ENCODE measurements at places on chromosomes 11 and 22.

- no peak for DNase-seq
Measured at GRCh38 chr11:89608234-89608966, 101.7 kb upstream of the TRIM77 start.

DNA sequence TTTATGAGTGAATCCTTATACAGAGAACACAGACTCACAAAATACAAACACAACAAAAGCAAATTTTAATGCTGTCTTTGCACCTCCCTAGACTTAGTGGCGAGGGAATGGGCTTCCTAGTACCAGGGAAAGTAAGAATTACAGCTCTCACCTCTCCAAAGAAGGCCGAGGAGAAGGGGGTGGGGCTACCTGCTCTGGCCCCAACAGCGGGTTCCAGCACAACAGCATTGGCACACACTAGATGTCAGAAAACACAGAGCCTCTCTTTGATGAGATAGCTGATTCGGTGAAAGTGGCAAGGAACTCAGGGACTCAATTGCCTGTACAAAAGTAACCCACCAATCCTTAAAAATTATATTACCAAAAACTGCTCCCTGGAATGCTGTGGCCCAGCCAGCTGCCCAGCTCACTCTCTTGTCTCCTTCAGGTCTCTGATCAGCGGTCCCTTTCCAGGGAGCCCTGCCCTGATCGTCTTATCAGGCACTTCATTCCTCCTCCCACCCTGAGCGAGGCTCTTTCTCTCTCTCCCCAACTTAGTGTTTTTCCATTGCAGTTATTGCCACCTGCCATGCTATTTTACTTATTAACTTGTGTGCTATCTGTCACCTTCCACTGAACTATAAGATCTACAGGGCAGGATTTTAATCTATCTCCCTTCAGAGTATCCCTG lies 30.7 kb downstream of the SPON1 start:
- no peak for DNase-seq

GRCh38 chr11:68267881-68268240 lies 3.9 kb downstream of the C11orf24 start:
- no peak for DNase-seq

DNA sequence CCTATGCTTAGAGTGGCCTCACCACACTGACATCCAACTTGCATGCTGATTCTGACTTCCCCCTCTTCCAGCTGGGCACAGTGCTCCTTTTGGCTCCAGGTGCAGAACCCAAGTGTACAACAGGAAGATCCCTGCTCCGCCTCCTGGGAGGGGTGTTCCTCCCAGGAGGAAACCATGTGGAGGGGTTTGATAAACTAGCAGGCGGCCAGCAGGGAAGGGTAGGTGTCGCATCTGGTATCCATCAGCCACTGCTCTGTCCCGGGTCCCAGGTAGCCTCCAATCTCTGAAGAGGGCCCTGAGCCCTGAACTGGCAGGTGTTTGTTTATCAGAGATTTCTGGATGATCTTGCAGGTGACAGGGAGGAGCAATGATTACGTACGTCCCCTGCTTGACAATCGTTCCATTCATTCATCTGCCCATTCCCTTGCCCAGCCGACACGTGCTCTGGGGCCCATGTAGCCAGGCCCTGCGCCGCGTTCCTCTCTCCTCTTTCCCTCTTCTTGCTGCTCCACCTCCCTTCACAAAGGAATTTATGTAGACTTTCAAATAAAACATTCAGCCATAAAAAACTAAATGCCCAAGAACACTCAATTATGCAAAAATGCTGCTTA lies 41.2 kb upstream of the MICAL2 start:
- no peak for DNase-seq

DNA sequence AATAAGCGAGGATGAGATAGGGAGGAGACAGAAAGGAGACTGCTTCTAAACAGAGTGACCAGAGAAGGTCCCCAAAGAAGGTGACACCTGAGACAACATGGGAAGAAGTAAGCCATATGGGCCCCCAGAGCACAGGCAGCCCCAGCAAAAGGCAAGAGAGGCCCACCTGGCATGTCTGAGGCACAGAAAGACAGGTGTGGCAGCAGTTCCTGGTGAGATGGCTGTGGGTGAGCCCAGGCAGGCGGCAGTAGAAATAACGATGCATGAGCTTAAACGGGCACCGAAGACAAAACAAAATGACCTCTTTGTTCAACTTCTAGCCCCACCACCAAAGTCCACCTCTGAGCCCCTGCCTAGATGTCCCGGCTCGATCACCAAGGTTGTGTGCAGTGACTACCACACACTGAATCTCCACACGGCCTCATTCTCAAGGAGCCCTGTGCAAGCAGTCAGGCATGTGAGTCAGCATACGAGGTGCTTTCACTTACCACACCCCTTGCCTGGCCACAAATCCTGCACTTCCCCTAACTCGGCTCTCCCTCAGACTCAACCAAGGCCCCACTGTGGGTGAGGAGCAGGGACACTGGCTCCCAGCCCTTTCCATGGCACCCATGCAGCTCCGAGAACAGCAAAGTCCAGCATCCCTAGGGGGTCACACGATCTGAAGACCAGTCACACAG lies 77.6 kb downstream of the PACSIN2 start:
- DNase-seq, result no peak

DNA sequence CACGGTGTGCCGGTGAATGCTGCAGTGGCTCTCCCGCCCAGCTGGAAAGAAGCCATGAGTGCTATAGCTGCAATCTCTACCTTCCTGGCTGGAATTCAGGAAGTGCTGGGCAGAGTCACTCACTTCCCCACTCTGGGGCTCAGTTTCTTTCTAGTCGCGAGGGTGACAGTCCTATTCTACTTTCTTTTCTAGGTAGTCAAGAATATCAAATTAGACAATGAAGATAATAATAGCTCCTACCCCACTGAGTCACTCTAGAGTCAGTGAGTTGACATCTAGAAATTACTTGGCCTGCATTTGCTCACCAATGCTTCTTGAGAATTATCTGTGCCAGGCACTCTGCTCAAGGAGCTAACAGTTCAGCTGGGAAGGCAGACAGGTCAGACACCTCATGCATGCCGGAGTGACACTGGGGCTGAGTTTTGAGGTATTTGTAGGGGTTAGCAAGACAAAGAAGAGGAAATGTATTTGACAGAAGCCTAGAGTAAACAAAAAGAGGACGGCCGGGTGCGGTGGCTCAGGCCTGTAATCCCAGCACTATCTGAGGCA lies 3.2 kb downstream of the CENPM start:
- no peak for DNase-seq

- no peak for DNase-seq
Measured at GRCh38 chr11:128021349-128022006, 565.9 kb downstream of the ETS1 start.

DNA sequence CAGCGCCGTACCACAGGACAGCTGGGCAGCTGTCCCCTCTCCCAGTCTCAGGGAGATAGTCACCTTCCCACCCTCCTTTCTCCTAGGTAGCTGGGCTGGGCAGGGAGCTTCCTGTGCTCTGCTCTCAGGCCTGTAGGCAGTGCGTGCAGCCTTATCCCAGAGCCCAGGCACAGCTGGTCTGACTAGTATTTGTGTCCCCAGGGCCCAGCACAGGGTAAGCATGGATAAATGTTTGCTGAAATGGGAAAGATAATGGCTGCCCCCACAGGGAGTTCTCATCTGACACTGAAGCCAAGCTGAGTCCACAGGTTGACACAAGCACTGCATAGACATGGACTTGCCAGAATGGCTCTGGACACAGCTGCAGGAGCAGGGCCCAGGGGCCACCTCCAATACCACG lies 9.8 kb downstream of the SLC15A3 start:
- no peak for DNase-seq

DNA sequence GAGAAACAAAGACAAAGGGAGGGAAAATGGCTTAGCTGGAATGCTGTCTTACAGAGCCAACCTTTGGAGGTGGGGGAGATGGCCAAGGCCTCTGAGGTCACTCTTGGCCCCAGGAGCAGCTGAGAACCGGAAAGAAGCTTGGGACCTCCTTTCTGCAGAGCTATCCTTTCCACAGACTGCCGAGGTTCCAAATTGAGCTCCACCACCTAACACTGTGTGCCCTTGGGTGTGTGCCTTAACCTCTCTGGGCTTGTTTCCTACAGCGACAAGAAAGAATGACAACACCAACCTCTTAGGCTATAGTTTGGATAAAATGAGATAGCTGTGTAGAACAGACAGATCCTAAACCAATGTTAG lies 23.2 kb downstream of the RTN4RL2 start:
- no peak for DNase-seq

DNA sequence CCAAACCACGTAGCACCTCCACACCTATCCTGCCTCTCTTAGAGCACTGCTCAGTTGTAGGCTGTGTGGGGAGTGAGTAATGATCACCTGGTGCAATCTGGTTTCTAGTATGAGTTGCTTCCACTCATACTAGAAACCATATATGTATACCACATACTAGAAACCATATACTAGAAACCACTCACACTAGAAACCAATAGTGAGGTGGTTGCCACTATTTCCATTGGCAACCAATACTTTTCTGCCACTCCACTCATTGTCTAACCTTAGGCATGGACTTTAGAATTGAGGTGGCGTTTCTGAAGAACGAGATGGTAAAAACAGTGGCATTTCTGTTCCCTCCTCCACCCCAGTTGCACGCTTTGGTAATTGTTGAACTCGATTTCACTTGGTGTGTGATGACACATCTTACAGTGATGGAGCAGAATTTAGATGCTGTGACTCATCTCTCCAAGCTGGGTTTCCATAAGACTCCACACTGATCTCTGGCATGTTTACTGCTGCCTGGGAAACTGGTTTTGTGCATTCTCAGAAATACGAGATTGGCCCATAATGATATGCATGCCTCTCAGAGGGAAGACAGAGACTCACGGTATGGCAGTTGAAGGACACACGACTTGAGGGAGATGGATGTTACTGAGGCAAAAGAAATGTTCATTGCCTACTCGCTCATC lies 82.9 kb downstream of the KIRREL3 start:
- DNase-seq, result no peak

DNA sequence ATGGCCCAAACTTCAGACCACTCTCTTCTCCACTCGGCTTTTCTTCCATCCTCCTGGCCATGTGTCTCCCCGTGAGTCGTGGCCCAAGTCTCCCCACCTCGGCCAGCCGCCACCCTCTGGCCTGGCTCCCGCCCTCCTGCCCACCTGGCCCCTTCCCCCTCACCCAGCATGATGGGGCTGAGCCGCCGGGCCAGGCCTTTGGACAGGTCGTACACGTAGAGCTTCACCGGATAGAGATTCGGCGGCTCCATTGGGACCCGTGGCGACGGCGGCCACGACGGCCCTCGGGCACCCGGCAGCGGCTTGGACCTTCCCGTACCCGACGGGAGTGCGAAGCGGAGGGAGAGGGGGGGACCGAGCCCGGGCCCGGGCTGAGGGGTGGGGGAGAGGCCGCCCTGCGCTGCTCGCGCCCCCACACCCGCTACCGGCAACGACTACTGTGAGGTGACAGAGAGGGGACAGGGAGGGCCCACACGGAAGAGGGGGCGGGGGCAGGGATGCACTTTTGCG lies at the start of gene DESI1:
Gene DESI1 (minus strand): TSS at position 455 of the 510 bp plus-strand sequence. CDS start 204 bp downstream, at position 251.
- no peak for DNase-seq

DNA sequence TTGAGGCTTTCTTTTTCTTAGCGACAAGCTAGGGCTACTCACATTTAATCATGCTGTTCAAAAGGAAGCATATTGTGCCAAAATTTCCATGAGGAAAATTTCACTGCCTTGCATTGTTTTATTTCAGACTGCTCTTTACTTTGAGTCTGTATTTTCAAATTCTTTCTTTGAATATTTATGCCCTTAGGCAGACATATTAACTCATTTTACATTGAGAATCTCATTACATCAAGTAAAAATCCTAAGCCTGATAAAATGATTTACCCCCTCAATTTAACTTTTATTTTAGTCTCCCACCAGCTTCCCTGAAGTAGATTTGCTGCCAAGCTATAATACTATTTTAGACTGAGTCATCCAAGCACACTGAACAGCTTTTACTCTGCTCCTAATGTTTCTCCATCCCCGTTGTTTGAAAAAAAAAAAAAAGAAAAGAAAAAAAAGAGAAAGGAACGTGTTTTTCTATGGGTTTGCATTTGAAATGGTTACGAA lies 189.3 kb upstream of the MTMR2 start:
- DNase-seq, result no peak

- no peak for DNase-seq
Measured at GRCh38 chr11:47917599-47918369, 62.6 kb upstream of the PTPRJ start.

- no peak for DNase-seq
Measured at GRCh38 chr11:59641156-59641555, 25.6 kb upstream of the OSBP start.

GRCh38 chr11:98772893-98773292 lies 247.9 kb upstream of the CNTN5 start:
- DNase-seq, result peak; percentile 68

GRCh38 chr11:15216678-15217077 lies 102.0 kb downstream of the INSC start:
- DNase-seq, result no peak

DNA sequence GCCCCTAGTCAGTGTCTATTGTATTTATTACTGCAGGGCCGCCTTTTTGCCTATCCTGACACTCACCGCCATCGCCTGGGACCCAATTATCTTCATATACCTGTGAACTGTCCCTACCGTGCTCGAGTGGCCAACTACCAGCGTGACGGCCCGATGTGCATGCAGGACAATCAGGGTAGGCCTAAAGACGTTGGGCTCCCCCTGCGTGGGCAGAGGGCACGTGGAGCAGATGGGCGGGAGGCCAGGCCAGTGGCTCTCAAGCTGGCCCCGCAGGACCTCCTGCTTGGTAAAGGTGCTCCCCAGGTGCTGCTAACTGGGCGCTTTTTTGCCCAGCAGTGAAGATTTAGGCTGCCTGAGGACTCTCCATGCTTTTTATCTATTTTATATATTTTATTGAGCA lies 22.5 kb downstream of the CAT start:
- no peak for DNase-seq

- peak; percentile 51 for DNase-seq
Measured at GRCh38 chr11:64355078-64355940, 3.7 kb upstream of the RPS6KA4 start.

- no peak for DNase-seq
Measured at GRCh38 chr11:66225066-66225465, 43.4 kb upstream of the RAB1B start.

DNA sequence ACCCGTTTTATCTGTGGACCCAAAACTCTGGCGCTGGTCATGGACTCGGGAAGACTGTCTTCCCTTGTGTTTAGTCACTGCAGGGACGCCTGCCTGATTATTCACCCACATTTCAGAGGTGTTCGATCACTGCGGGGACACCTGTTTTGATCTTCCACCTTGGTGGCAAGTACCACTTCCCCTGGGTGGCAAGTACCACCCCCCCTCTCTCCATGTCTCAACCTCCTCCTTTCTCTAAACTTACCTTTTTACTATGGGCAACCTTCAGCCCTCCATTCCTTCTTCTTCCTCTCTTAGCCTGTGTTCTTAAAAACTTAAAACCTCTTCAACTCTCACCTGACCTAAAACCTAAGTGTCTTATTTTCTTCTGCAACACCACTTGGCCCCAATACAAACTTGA lies 1.9 kb upstream of the NDUFC2 start:
- no peak for DNase-seq

All from NCI-H2081 treated with DMSO at 0.1 percent for 48 hours (cell line).